ENCODE measurements at places on chromosomes 6 and 20.

DNA sequence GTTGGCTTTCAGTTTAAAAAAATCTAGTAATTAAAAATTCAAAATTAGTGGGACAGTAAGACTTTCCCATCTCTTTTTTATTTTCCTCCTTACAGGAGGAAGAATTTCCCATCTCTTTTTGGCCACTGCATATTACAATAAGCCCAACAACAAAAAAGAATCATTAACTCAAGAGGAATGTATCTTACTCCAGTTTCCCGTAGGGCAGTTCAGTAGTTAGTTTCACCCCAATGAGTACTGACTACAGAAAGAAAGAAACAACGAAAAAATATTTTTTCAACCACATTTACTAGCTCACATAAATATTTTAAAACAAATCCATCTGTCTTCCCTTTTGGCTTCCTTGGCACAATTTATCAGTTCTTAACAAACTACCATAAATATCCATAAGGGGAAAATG is 14.9 kb upstream of the BLOC1S5 start:
- DNase-seq = no peak

DNA sequence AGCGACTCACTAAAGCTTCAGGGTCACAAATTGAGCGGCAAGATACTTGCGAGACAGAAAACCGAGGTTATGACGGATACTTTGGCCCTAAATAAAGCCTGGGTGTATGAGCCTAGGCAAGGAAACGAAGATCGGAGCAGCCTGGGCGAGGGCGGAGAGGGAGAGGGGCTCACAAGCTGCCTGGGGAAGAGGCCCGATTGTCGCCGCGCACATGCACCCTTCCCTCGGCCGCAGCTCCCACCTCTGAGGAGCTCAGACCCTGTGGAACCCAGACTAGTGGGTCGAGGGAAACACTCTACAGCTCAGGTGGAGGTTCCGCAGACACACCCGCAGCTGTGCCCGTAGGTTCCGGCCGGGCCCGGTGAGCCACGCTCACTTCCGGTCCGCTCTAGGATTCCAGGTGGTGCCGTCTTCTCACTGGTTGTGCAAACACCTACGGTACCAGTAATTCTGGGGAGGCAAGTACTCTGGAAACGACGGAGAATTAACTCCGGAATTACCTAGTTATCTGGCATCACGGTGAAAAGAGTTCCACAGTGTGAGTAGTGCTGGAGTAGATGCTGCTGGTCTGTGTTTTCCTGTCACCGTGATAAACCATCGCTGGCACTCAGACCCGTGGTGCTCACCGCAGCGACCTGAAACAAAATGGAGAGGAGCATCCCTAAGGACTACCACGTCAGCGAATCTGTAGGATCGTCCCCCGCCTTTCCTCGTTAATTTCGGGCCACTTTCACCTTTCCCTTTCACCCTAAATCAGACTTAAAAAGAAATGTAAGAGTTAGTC is 61.5 kb downstream of the GPX5 start:
- no peak for DNase-seq

GRCh38 chr6:37134396-37135191 is 35.4 kb upstream of the PIM1 start:
- DNase-seq = no peak

GRCh38 chr6:13924146-13924948 is 405 bp upstream of the RNF182 start:
- no peak for DNase-seq

DNA sequence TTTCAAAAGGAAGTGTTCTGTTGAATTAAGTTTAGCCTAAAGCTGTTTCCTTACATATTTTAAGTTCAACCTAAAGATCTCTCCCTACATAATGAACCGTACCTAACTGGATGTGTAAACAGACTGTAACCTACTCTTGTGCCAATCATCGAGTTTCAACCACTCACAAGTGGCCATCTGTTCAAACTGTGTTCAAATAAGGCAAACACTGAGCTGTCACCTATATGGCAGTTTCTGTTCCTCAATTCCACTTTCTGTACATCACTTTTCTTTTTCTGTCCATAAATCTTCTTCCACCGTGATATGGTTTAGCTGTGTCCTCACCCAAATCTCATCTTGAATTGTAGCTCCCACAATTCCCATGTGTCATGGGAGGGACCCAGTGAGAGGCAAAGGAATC is 428.6 kb downstream of the HACE1 start:
- DNase-seq = no peak

DNA sequence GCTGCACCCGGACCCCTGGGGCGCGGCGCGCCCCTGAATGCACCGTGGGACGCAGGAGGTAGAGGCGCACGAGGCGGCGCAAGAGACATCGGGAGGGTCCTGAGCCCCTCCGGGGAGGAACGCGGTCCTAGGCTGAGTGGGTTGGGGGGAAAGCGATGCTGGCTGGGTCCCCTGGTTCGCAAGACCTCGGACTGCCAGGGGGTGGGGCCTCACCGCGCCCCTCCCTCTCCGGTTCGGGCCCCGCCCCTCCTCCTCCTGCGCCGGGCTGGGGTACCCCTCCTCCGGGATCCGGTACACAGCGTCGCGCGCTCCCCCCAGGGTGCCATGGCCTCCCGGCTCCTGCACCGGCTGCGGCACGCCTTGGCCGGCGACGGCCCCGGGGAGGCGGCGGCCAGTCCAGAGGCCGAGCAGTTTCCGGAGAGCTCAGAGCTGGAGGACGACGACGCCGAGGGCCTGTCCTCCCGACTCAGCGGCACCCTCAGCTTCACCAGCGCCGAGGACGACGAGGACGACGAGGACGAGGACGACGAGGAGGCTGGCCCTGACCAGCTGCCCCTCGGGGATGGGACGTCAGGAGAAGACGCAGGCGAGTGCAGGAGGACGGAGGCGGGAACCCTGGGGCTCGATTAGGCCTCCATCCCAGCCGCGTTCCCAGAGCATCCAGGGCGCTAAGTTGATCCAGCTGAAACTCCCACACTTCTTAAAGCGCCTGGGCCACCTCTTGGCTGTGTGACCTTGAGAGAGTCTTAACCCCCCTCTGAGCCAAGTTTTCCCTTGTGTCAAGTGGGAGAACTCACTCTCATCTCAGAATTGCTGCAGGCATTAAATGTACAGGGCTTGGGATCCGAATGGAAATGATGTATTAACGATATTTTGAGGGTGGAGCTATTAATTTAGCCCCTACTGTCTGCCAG is 541 bp downstream of the SNX21 start:
- DNase-seq = peak; percentile 92

GRCh38 chr6:160036790-160037206 is 67.9 kb downstream of the IGF2R start:
- DNase-seq = no peak

- no peak for DNase-seq
Measured at GRCh38 chr6:89834884-89835792, 5.5 kb downstream of the CASP8AP2 start.

DNA sequence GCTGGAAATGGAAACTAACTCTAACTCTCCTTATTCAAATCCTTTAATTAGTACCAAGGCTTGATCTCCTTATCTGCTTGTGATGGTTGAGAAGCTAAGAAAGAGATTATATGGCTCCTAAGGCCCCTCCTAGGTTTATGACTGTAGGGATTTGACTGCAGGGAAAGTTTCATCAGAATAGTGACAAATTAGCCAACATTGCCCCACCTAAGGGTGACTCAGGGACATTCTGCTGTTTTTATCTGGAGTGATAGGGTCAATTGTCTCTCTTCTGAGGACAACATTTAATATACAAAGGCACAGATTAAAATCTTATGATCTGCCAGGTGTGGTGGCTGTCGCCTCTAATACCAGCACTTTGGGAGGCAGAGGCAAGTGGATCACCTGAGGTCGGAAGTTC is 138.1 kb upstream of the MARCKS start:
- no peak for DNase-seq
